Mammary epithelial cell (primary cell): ENCODE measurements at places on chromosomes 6 and 20.

DNA sequence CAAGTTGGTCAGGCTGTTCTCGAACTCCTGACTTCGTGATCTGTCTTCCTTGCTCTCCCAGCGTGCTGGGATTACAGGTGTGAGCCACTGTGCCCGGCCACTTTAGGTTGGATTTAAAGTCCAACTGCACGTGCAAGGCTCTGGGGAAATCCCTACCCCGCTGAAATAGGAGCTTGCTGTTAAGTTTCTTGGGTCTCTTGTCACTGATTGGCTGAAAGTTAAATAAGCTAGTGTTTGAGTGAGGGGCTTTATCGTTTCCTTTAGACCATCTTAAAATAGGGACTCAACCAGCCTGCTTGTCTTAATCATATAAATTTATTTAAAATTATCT lies 11.1 kb upstream of the SERINC1 start:
- no peak for DNase-seq

DNA sequence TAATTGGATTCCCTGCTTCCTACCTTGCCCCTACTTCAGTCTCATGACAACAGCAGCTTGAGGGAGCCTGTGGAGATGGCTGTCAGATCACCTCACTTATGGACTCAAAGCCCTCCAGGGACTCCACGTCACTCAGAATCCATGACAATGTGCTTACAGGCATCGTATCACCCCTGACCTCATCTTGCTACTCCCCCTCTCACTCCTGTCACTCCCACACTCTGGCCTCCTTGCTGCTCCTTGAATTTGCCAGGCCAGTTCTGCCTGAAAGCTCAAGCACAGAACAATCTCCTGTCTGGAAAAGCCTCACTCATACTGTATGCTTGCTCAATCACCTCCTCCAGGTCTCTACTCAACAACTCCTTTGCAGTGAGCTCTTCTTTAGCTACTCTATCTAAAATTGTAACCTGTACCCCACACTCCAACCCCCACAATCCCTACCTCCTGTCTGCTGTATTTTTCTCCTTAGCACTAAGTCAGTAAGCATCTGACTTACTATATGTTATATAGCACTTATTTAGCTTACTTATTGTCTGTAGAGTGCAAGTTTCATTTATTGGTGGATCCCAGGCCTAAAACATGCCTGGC lies 10.7 kb upstream of the GSTA4 start:
- DNase-seq, result no peak

- DNase-seq, result peak; percentile 90
Observed at GRCh38 chr6:168037242-168037641, 39.8 kb downstream of the KIF25 start.

DNA sequence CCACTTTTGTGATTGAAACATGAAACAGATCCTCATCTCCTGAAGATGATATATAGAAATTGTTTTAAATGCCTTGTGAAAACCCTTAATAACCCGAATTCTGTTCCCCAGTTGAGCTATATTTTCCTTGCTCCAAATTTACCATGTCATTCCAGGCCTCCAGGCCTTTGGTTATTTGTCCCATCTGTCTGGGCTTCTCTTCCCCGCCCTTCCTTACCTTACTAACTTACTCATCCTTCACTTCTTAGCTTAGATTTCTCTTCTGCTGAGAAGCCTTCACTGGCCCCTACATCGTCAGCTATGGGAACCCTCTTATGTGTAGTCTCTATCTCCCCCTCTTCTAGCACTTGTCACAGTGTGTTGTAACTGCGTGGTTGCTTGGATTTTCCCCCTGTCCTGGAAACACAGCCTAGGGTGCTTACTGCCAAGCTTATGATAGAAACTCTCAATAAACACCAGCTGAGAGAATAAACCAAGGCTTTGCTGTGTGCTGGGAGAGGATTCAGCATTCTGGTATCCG lies 68.6 kb downstream of the SGK1 start:
- DNase-seq, result peak; percentile 23

GRCh38 chr6:127793396-127793795 lies 107.5 kb downstream of the THEMIS start:
- no peak for DNase-seq
